Activated CD8-positive, alpha-beta T cell treated with anti-CD3 and anti-CD28 coated beads, Interleukin-2, amount 10 ng/mL, durations not matched to agents 7 days and 5 days (primary cell): ENCODE measurements at places on chromosomes 7 and 10. TPM values are rescaled to one million over a fixed set of nuclear protein-coding genes. Genes with fewer than 3 reads are reported as not detected.
A peak's percentile ranks its signal among the peaks of the same experiment; 100 is the strongest.

DNA sequence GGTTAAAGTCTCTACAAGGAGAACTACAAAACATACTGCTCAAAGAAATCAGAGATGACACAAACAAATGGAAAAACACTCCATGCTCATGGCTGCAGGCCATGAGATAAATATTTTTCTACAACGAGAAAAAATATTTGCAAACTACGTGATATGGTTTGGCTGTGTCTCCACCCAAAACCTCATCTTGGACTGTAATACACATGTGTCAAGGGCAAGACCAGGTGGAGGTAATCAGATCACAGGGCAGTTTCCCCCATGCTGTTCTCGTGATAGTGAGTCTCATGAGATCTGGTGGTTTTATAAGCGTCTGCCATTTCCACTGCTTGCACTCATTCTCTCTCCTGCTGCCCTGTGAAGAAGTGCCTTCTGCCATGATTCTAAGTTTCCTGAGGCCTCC lies 57.8 kb downstream of the COA1 start:
- DNase-seq = no peak

- DNase-seq = no peak
Measured at GRCh38 chr10:119343011-119343601, 135.7 kb downstream of the GRK5 start.

DNA sequence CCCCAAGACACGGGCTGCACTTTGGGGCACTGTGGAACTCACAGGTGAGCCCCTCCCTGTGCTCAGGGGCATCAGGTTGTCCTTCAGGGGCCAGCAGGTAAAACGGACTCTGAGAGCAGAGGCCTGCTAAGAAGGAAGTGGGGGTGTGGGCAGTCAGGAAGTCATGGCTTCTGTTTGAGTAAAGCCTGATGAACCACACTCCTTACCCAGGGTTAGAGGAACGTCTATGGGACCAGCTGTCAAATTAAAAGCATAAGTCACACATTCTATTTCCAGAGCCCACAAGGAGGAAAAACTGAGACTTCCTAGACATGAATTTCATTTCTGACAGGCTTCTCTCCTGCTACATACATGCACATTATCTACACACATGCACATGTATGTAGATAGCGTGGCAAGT lies 616.4 kb downstream of the SDK1 start:
- DNase-seq = no peak

DNA sequence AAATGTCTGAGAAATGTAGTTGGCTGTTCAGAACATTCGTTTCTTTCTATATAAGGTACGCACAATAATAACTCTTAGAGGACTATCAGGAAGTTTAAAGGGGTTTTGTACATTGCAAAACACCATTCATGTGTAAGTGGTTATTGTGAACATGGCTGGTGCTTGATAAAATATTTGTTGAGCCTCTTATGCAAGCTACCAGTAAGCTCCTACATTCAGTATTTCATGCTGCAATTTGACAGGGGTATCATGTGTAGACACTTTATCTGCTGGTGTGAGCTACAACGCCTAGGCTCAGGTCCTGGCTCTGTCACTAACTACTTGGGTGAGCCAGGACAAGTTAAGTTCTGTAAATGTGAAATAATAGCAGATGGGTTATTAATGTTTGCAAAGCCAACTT lies 75.5 kb downstream of the MAP3K8 start:
- no peak for DNase-seq

DNA sequence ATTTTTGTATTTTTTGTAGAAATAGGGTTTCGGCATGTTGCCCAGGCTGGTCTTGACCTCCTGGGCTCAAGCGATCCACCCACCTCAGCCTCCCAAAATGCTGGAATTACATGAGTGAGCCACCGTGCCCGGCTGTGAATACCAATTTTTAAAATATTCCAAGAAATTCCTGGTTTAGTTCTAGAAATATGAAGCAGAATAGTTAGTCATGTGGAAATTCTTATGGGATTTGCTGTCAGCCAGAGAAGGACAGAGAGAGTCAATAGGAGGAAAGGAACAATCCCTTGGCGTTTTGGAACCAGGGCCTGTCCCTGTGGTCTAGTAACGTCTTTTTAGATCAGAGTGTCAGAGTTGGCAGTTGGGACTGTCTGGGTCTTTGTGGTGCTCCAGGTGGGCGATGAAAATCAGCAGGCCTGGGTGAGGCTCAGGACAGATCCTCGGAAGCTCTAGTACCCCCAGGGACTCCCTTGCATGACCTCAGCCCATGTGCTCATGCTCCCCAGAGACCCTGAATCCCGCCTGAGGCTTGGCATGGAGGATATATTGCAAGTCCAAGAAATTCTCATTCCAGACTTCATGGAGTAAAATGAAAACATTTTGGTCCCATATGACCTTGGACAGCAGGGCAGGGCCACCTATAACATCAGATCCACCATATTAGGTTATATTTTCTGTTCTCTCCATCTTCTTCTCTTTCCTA lies 7.8 kb downstream of the NODAL start:
- DNase-seq = no peak

GRCh38 chr7:26930201-26930600 lies 65.8 kb upstream of the SKAP2 start:
- DNase-seq = no peak

DNA sequence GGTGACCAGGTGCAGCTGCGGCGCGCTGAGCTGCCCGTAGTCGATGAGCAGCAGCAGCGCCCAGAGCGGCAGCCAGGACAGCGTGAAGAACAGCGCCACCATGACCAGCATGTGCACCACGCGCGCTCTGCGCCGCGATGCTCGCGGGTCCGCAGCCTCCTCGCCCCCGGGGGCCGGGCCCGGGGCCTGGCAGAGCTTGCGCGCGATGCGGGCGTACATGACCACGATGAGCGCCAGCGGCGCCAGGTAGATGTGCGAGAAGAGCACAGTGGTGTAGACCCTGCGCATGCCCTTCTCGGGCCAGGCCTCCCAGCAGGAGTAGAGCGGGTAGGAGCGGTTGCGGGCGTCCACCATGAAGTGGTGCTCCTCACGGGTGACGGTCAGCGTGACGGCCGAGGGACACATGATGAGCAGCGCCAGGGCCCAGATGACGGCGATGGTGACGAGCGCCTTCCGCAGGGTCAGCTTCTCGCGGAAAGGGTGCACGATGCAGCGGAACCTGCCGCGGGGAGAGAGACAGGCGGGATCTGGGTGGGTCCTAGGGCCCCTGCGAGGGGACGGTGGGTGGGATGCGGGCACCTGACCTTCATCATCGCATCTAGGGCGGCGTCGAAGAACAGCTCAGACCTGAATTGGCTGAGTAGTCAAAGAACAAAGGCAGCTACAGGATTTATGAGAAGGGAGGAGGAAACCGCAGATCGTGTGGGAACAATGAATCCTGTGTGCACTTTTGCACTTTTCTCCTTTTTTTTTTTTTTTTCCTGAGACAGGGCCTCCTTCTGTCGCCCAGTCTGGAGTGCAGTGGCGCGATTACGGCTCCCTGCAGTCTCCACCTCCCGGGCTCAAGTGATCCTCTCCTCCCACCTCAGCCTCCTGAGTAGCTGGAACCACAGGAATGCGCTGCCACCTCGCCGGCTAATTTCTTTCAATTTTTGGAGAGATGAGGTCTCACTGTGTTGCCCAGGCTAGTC lies 22.4 kb upstream of the PPA1 start:
- DNase-seq = no peak

- no peak for DNase-seq
Measured at GRCh38 chr10:44854693-44855350, 56.3 kb upstream of the TMEM72 start.

DNA sequence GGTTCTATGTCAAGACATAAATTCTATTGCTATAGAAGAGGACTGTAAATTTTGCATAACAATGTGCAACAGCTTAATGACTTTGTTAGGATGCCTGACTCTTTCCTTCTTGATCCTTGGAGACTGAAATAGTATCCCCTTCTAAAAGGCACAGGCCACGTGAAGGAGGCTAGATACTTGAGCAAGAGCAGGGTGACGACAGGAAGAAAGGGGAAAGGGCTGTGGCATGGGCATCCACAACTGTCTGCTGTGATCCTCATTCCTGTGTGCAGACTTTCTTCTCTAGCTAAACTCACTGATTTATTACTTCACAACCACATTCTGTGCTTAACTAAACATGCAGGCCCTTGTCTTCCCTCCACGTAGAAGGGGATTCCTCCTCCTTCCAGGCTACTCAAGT lies 1111.8 kb upstream of the C7orf33 start:
- DNase-seq = no peak

GRCh38 chr7:135333946-135334345 lies 100.3 kb downstream of the STRA8 start:
- no peak for DNase-seq

GRCh38 chr7:2282185-2282751 lies 32.0 kb downstream of the SNX8 start:
- no peak for DNase-seq

DNA sequence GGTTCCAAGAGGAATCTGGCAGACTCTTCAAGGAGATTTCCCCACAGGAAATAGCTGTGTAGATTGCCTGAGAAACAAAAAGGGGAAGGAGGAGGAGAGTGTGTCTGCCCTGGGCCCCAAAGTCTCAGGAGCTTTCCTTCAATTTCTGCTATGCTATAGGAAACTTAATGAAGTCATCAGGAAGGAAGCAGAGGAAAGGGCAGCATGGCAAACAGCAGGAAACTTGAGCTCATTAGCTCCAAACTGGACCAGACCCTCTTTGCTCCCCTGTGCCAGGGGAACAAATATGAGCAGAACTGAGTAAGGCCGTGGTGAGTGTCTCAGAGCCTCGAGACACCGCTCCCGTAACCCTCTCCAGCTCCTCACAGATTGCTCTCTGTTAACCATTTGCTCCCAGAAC lies 4.8 kb upstream of the KCNIP2 start:
- no peak for DNase-seq

- no peak for DNase-seq
Measured at GRCh38 chr7:33677556-33677955, 227.8 kb upstream of the BMPER start.

- DNase-seq = no peak
Measured at GRCh38 chr10:74913377-74913979, 87.1 kb downstream of the KAT6B start.

DNA sequence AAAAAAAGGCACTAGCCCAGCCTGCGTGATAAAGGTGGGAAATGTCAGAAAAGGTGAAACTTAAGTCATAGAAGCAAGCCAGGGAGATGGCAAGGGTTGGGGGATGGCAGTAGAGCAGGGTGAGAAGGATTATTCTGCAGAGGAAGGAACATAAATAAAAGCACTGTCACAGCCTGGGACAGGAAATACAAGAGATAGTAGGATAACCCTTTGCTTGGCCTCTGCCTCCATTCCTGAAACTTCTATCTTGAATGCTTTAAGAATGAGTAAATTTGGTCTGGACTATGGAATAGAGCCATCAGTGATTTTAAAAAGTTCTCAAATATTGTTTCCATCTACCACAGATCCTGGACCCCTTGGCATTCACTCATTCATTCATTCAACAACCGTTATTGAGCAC lies 50.0 kb downstream of the ABCC2 start:
- no peak for DNase-seq

- DNase-seq = no peak
Measured at GRCh38 chr7:85426487-85426960, 239.7 kb upstream of the SEMA3D start.

DNA sequence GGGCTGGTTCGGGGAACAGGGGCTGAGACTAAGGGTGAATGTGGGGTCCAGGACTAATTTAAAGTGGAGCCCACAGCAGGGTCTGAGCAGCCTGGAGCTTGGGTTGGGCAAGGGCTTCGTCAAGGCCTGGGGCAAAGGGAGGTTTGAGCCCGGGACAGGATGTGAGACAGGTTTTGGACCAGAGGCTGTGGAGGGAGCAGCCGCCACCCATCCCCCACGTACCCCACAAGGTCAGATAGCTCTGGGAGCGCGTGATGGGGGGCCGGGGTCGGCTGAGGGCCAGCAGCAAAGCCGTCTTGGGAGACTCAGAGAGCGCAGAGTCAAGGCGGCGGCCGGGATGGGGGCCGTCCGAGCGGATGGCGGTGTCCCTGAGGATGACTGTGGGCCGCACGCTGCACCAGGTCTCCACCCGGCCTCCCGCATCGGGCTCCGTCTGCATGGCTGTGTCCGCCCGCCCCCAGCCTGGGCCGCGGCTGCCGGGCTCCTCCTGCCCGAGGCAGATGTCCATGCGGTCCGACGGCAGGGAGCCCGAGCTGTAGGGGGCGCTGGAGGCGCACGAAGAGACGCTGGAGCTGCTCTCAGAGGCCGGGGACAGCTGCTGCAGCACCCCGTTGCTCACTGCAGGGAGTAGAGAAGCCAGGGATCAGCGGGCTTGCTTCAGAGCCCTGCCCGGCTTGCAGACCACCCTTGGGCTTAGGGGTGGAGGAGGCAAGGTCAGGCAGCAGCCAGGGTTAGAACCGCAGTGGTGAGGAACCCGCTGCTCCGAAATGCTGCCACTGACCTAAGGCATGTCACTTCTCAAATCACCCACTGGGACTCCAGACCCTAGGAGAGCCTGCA lies 12.1 kb downstream of the PDZD7 start:
- peak; percentile 83 for DNase-seq

DNA sequence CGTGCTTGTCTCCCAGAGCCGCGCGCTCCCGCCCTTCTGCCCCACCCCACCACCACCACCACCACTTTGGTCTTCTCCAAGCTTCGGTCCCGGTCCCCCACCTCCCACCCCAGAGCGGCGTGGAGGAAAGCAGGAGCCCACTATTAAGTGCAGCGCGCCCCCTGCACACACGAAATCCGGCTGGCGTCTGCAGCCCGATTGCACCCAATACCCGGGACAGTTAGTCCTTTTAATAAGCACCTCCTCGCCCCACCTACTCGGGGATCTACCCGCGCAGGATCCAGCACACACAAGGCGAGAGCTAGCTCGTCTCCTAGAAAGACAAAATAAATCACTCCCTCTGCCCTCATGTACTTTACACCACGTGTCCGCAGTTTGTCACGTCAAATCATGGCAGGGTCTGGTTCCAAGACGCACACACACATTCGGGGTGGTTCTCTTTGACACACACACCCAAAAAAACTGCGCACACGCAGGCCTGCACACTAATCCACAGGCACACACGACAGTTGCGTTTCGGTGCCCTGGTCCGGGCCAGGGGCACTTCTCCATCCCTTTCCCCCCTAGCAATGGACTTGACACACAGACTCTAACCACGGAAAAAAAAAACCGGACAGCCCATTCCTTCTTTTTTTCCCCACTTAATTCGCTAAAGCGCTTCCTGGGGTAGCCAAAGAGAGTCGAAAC lies 1.6 kb downstream of the SFMBT2 start:
- DNase-seq = peak; percentile 76

IRF5 gene
- 8.0 TPM for total RNA-seq

SERPINE1 gene
- 0.58 TPM for total RNA-seq

TRPV6 gene
- total RNA-seq = not detected

TET1 gene
- total RNA-seq = 3.2 TPM

AQP1 gene
- total RNA-seq = 0.23 TPM
